Hepatocyte (in vitro differentiated cells): ENCODE measurements at places on chromosomes 1 and 21.

GRCh38 chr21:45139473-45139872, 65.1 kb downstream of the ADARB1 start:
- DNase-seq: no peak

DNA sequence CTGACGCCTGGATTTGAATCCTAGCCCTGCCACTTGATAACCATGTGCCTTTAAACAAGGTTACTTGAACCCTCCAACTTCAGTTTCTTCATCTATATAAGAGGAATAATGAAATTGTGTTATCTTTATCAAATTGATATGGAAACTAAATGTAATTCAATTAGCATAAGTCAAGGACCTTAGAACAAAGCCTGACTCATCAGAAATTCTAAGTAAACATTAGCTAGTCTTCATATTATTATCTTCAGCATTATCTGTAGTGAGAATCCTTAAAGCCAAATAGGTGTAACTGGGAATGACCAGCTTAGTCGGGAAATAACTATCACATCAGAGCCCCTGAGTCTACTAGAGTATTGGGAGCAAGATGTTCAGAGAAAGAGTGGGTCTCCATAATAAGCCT, 6.6 kb downstream of the SELL start:
- no peak for DNase-seq

DNA sequence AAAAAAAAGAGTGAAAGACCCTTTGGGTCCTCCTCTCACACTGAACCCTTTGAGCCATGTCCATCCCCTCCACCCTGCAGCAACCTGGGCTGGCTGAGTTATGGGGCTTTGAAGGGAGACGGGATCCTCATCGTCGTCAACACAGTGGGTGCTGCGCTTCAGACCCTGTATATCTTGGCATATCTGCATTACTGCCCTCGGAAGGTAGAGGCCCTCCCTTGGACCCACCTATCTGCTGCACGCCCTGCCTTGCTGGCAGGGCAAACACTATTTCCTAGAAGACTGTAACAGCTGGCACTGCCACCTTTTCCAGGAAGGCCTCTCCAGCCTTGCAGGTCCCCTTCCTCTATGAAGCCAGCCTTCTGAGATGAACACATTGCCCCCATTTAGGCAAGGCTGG, 1.1 kb downstream of the SLC50A1 start:
- DNase-seq: no peak

DNA sequence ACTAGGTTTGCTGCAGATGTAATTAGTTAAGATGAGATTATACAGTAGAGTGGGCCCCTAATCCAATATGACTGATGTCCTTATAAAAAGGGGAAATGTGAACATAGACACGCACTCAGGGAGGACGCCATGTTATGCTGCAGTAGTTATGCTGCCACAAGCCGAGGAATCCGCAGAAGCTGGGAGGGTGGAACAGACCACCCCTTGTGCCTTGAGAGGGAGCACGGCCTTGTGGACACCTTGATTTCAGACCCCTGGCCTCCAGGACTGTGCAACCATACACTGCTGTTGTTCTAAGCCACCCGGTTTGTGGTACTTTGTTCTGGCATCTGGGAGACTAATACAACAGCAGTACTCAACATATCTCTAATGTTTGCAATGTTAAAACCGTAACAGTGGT, 57.9 kb upstream of the HIVEP3 start:
- DNase-seq: no peak

DNA sequence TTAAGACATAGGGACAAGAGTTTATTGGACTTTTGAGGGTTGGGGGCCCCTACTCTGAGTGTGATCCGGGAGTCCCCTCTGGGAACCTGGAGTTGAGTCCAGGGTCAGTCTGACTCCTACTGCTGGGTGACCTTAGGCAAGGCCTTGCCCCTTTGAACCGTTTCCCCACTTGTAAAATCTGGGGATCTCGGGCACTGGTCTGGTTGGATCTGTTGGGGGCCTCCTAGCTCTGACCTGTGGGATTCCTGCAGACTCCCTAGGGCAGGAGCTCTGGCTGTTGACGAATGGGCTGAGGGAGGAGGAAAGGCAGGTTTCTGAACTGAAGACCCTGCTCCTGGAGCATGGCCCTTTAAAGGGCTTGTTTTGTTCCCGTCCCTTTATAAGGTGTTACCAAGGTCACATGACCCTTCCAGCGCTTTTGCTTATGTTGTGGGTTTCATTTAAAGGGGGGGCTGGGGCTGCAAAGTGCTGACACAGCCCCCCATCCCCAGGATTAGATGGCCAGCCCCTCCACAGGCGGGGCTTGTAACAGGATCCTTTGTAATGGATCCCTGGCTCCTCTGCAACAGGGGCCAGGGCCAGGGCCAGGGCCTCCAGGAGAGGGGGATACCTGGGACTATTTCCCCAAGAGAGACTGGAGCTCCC, 50.7 kb downstream of the YARS1 start:
- DNase-seq: peak; percentile 48

DNA sequence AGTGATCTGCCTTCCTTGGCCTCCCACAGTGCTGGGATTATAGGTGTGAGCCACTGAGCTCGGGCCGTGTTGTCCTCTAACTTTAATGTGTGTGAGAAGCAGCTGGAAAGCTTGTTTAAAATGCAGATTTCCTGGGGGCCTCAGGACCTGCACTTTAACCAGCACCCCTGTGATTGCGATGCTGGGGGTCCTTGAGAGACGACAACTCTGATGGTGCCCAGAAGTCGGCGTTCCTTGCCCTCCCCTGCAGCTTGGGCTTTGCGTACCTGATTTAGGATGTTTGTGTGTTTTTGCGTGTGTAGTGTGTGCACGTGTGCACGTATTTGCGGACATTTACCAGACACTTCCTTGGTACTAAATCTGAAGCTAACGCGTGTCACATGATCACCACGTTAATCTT, 10.9 kb downstream of the IFNGR2 start:
- DNase-seq: no peak

DNA sequence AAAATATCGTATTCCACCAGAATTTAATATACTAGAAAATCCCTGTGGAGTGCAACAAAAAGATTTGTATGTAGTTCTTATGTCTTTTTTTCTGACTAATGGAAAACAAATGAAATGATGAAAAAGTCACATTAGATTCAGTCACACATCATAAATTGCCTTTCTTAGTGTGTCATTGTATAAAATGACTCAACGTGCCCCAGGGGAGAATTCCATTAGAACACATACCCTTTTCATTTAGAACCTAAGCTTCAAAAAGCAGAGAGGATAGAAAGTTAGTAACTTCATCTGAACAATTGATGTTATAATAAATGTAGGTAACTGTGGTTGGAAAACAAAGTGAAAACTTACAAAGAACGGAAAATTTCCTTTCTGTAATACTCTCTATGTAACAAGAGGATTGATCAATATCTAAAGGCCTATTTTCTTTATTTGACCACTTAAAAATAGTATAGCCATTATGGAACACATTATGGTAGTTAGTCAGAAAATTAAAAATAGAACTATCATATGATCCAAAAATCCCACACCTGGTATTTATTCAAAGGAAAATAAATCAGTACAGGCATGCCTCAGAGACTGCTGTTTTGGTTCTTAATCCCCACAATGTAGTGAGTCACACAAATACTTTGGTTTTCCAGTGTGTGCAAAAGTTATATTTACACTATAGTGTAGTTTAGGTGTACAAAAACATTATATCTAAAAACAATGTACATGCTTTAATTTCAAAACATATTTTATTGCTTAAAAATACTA, 1016.1 kb downstream of the KCNT2 start:
- DNase-seq: peak; percentile 26

DNA sequence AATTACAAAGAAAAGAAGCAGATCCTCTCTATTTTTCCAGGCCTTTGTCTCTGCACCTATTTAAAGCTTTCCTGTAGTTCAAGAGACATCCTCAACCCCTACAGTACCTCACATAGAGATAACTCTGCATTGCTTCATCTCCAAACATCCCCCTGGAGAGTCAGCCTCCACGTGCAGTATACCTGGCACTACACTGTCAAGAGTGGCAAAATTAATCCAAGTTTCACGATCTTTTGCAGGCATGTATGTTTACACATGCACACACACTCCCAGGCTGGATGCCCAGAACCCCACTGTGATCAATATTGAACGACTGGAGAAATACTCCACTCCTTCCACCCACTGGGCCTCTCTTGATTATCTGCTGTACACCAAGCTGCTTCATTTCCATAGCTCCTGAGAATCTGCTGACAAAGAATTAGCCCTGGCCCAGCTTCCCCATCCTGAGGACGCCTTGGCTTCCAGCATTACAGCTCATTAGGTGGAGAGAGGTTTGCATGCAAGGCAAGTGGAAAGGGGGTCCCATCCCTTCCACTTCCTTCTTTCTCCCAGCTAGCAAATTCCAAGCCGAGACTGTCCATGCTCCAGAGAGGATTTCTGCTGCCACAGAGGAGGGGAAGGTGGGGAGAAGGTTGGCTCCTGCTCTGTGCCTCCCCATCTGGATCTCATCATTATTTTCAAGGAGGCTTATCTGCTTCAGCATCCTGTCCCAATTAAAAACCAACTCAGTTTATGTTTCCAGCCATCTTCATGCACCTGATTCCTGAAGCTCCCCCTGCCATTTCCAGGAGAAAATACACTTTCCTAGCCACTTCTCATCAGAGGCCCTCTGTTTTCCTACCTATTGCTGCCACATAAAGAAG, 66.5 kb upstream of the GOLT1A start:
- no peak for DNase-seq

- no peak for DNase-seq
These were observed 1.9 kb downstream of the EPHX1 start for GRCh38 chr1:225811622-225812487.

DNA sequence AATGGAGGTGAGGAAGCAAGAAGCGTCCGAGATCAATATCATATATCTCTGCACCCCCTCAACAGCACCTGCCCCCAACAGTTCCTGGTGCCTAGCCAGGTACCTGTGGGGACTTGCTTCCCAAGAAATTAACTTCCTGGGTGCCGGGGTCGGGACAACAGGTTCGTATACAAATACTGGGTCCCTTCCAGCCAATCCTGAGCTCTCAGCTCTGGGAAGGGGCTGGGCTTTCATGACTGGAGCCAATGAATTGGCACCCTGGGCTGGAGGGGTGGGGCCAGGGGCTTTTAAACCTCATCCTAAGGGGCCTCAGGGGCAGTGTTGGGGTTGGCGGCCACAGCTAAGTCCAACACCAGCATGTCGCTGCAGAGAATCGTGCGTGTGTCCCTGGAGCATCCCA, at the start of gene PADI3:
PADI3 (plus strand) TSS at position 318 of the 400 bp plus-strand sequence; CDS start at position 358, 40 bp downstream.
- no peak for DNase-seq
